ENCODE measurements at places on chromosomes 1 and 21. TPM values are rescaled to one million over a fixed set of nuclear protein-coding genes. Genes with fewer than 3 reads are reported as not detected.

LHX4 gene
- total RNA-seq, result 0.72 TPM

RBM11 gene
- 0.15 TPM for total RNA-seq

PRDM2 gene
- 40.3 TPM for total RNA-seq

RCAN1 gene
- 13.5 TPM for total RNA-seq

SRM gene
- total RNA-seq, result 249 TPM

C4BPA gene
- total RNA-seq, result 0.26 TPM

HSPA13 gene
- total RNA-seq, result 30.1 TPM

NMNAT2 gene
- 0.39 TPM for total RNA-seq

PRDM16 gene
- total RNA-seq, result 22.3 TPM

SPRR2G gene
- total RNA-seq, result not detected

SMPDL3B gene
- 1.5 TPM for total RNA-seq

S100A5 gene
- total RNA-seq, result 0.72 TPM

NKAIN1 gene
- total RNA-seq, result 1.7 TPM

VSIG8 gene
- not detected for total RNA-seq

WDR4 gene
- total RNA-seq, result 36.7 TPM

MAP10 gene
- total RNA-seq, result 1.5 TPM

HPCAL4 gene
- 0.21 TPM for total RNA-seq

CD48 gene
- total RNA-seq, result 0.67 TPM

SLC25A34 gene
- 0.64 TPM for total RNA-seq

ANKRD65 gene
- 1.9 TPM for total RNA-seq

TMCO1 gene
- total RNA-seq, result 103 TPM

OLFML3 gene
- total RNA-seq, result 0.15 TPM

SDC3 gene
- 36.1 TPM for total RNA-seq

C1orf167 gene
- total RNA-seq, result not detected

FAM20B gene
- 49.9 TPM for total RNA-seq

TDRD5 gene
- 2.4 TPM for total RNA-seq

VWA5B1 gene
- total RNA-seq, result not detected

SNRPE gene
- 217 TPM for total RNA-seq

All from Panc1 (cell line).